ENCODE measurements at places on chromosomes 11 and 22.
A peak's percentile ranks its signal among the peaks of the same experiment; 100 is the strongest.

DNA sequence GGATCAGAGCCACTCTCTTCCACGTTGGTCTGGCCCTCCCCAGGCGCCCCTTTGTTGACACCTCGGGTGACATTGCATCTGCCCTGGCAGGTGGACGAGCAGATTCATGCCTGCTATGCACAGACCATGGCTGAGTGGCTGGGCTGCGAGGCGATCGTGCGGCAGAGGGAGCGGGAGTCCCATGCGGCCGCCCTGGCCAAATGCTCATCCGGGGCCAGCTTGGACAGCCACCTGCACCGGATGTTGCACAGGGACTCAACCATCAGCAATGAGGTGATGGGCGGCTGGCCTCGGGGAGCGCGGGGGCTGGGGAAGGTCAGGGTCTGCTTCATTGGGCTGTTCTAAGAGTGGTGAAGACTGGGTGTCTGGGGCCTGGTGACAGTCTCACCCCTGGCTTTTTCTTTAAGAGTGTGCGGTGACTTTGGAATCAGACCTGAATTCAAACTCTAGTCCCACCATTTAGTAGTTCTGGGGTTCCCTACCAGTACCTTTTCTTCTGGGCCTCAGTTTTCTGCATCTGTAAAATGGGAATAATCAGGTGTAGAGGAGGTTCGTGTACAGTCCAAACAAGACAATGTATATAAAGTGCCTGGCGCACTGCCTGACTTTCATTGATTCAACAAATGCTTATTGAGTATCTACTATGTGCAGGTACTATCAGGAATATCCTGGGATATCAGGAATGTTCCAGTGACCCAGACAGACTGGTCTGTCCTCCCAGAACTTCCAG lies 53.0 kb downstream of the LHFPL7 start:
- DNase-seq, result no peak

DNA sequence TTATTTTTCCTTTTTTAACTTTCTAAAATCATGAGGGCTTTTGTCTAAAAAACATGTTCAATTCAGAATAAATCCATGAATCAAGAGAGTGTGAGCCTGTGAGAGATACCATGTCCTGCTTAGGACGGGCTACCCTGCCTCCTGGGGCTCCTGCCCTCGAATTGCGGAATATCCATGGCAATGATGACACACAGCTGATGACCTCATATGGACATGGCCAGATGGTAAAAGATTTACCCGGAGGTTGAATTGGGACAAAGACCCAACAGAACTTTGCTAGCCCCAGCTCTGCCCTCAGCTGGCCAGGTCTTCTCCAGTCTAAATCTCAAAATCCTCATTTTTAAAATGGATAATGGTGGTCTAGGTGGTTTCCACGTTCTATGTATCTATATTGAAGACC lies 538.1 kb upstream of the API5 start:
- no peak for DNase-seq

DNA sequence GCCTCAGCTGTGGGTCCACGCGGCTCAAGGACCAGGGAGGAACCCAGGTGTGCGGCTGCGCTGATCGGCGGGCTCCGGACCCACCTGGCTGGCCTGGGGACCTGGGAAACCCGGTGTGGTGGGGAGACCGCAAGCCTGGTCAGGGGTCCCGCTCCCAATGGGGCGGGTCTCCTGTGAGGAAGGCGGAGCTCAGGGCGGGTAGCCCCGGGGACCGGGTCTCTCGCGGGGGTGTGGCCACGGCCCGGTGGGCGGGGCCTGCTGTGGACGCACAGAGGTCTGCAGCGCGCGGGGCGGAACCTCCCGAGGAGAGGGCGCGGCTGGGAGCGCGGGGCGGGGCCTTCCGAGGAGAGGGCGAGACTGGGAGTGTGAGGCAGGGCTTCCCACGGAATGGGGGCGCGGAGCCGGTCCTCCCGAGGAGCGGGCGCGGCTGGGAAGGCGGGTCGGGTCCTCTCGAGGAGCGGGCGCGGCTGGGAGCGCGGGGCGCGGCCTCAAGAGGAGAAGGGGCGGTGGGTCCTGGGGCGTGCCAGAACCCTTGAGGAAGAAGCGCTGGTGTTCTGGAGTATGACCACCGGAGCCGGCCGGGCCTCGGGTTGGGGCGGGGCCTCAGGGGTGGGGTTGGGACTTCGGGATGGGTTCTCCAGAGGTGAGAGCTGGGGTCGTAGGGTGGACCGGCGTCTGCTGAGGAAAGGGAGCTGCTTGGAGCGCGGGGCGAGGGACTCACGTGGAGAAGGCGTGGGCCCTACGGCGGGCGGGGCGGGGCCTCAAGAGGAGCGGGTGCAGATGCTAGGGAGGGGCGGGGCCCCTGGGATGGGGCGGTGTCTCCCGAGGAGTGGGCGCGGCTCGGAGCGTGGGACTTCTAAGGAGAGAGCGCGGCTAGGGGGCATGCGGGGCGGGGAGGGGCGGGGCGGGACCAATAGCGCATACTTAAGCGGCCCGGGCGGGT lies 20.8 kb downstream of the DGCR6L start:
- DNase-seq, result peak; percentile 94

DNA sequence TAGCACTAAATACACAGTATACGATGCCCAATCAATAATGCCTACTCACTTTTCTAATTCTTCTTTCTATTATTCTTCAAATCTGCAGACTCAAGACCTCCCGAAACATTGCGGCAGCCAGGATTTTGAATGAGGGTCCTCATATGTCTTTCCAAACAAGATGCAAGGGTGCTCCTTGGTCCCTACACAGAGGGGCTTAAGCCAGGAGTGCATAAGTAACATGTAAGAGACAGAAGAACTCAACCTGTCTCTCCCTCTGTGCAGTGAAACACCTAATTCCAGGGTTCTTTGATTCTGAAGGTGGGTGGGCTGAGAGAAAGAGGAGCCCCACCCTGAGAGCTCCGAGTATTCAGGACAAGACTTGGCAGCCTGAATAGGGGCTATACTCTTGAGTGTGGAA lies 117.6 kb downstream of the ZNF280B start:
- DNase-seq, result no peak

GRCh38 chr22:30348809-30349208 lies 7.9 kb downstream of the SF3A1 start:
- no peak for DNase-seq

DNA sequence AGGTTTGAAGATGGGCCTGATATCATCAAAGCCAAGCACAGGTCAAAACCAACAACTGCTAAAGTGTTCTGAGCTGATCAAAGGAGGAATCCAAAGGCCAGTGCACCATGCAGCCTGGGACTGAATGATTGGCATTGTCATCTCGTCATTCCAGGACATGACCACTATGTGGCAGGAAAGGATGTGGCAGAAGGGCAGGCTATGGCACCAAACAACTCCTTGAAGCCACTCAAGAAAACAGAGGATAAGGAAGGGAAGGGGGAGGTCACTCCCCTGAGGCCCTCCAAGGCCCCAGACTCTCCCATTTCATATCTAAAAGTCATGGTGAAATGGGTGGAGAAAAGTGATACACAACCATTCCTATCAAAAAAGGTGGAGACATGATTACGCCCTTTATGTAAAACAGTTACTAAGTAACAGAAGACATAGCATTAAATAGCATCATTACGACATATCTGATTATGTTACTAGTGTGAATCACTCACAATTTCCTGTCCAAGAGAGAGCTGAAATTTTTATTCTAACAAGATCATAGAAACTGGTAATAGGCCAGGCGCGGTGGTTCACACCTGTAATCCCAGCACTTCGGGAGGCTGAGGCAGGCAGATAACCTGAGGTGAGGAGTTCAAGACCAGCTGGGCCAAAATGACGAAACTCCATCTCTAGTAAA lies 49.3 kb downstream of the AHNAK start:
- DNase-seq, result peak; percentile 9

GRCh38 chr11:40291741-40292140 lies 1167.7 kb downstream of the LRRC4C start:
- DNase-seq, result no peak

DNA sequence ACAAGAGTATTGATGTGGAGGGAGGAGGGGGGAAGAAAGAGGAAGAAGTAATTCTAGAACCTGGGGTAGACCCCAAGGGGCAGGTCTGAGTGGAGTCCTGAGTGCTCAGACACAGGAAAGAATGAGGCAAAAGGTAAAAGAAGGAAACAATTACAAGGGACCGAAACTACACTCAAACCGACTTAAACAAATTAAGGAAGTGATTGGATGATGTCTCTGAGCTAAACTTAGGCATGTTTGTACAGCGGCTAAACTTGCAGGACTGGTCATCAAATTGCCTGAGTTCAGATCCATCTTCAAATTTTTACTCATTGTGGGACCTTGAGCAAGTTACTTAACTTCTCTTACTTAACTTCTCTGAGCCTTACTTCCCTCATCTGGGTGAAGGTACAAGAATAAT lies 86.3 kb upstream of the LRRC55 start:
- DNase-seq, result no peak

GRCh38 chr22:41327124-41327523 lies 25.8 kb downstream of the ZC3H7B start:
- no peak for DNase-seq

- peak; percentile 59 for DNase-seq
Measured at GRCh38 chr22:42202669-42203068, 67.8 kb downstream of the TCF20 start.

- DNase-seq, result no peak
Measured at GRCh38 chr11:44621784-44622183, 56.3 kb downstream of the CD82 start.

DNA sequence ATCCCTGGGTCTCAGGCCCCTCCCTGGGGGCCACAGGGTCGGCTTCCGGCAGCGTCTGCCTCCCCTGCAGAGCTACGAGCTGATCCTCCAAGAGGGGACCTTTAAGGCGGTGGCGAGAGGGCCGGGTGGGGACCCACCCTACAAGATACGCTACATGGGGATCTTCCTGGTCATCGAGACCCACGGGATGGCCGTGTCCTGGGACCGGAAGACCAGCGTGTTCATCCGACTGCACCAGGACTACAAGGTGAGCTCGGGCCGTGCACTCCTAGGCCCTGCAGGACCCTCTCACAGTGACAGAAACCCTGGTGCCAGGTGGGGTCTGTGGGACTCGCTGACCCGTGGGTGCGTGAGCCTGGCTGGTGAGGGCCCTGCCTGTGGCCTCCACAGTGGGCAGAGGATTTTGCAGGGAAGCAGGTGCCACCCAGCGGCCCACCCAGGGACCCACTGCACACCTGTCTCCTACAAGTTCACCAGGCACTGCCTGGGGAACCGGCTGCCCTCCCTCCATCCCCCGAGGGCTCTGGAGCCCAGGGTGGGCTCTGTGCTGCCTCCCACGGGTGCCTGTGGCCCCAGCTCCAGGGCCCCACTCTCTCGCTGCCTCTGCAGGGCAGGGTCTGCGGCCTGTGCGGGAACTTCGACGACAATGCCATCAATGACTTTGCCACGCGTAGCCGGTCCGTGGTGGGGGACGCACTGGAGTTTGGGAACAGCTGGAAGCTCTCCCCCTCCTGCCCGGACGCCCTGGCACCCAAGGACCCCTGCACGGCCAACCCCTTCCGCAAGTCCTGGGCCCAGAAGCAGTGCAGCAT lies 13.7 kb downstream of the MUC5B start:
- no peak for DNase-seq

DNA sequence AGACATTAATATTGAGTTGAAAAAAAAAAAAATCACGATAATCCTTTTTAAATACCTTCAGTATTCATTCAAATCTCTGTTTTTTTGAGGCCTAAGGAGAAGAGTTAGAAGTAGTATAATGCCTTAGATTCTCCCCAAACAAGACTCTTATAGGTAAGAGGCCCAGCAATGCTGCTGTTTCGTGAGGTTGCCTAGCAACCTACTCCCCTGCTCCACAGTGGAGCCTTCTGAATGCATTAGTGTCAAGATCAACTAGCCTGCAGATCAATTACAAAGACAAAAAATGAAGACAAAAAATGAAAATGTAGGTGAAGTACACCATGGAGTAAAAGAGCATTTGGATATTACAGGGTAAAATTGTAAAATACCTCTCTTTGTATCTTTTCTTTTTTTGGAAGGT lies 229.8 kb upstream of the LUZP2 start:
- no peak for DNase-seq

DNA sequence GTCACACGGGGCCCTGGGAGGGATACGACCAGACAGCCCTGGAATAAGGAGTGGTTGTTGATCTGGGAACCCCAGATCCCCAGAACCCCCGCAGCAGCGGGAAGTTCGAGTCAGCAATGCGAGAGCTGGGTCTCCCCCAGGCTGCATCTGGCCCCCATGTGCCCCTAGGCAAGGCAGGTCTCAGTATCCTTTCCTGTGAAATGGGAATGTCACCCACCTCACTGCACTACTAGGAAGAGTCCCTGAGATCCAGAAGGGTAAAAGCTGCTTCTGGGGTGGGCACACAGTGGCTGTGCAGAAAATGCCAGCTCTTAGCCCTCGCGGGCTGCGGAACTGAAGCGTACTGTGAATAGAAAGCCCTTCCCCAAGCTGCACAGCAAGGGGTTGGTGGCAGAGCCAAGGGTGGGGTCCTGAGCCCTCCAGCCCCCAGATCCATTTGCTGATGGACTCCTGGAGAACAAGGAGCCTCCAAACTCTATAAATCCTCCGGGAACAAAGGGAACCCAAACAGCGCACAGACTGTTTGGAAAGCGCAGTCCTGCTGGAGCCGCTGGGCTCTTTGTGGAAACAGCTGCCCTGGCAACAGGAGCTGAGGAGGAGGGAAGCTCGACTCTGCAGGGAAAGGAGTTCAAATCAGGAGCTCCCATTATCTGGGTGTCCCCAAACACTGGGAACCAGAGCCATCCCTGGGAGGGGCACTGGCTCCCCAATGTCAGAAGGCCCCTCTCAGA lies 68.2 kb upstream of the SHISAL1 start:
- DNase-seq, result no peak

DNA sequence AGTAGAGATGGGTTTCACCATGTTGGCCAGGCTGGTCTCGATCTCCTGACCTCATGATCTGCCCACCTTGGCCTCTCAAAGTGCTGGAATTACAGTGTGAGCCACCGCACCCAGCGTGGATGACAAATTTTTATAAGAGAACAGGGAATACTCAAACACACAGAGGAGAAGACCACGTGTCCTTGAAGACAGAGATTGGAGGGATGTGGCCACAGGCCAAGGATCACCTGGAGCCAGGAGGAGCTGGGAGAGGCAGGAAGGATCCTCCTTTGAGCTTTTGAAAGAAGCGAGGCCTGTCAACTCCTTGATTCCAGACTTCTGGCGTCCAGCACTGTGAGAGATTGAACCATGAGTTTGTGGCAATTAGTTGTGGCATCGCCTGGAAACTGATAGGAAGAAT lies 1049.5 kb downstream of the TBC1D22A start:
- DNase-seq, result no peak

GRCh38 chr11:92480499-92480898 lies 255.9 kb downstream of the FAT3 start:
- no peak for DNase-seq

GRCh38 chr22:27501191-27501936 lies 300.2 kb downstream of the MN1 start:
- no peak for DNase-seq

GRCh38 chr22:25134451-25134850 lies 65.2 kb upstream of the CRYBB3 start:
- DNase-seq, result no peak

- no peak for DNase-seq
Measured at GRCh38 chr11:7905961-7906429, 25.1 kb downstream of the OR10A6 start.

All from stimulated activated CD4-positive, alpha-beta T cell treated with anti-CD3 and anti-CD28 coated beads, Interleukin-2, amount 100 ng/mL, for 24 hours (primary cell).